A549 treated with Hydrocortisone at 1 μM for 4 hours (cell line): ENCODE measurements at places on chromosomes 5 and 9. TPM values are rescaled to one million over a fixed set of nuclear protein-coding genes. Genes with fewer than 3 reads are reported as not detected.

The PPP3R2 gene
- not detected in 5 replicates for total RNA-seq

The IL5 gene
- total RNA-seq: not detected in 5 replicates

The ZNF300 gene
- 2.0 to 3.0 TPM (median 2.3 TPM) in 5 replicates for total RNA-seq

The NOXA1 gene
- total RNA-seq: 0.79 to 1.8 TPM (median 1.7 TPM) in 5 replicates

The CDH6 gene
- 0.08 to 0.13 TPM (median 0.09 TPM) in 4 of 5 replicates, not detected in the other for total RNA-seq

The BARX1 gene
- 7.9 to 12.8 TPM (median 11.4 TPM) in 5 replicates for total RNA-seq

The ADAMTS2 gene
- 0.05 to 0.10 TPM (median 0.09 TPM) in 4 of 5 replicates, not detected in the other for total RNA-seq

The DMRTA1 gene
- 0.53 to 0.68 TPM (median 0.60 TPM) in 5 replicates for total RNA-seq

The OR2K2 gene
- total RNA-seq: not detected in 5 replicates

The BAAT gene
- total RNA-seq: 0.24 to 0.49 TPM (median 0.34 TPM) in 5 replicates

The CD74 gene
- 0.15 to 0.16 TPM in 2 of 5 replicates, not detected in the others for total RNA-seq
